ENCODE measurements at places on chromosomes 11 and 22.

GRCh38 chr11:27425814-27426213, 46.8 kb downstream of the LGR4 start:
- no peak for DNase-seq

DNA sequence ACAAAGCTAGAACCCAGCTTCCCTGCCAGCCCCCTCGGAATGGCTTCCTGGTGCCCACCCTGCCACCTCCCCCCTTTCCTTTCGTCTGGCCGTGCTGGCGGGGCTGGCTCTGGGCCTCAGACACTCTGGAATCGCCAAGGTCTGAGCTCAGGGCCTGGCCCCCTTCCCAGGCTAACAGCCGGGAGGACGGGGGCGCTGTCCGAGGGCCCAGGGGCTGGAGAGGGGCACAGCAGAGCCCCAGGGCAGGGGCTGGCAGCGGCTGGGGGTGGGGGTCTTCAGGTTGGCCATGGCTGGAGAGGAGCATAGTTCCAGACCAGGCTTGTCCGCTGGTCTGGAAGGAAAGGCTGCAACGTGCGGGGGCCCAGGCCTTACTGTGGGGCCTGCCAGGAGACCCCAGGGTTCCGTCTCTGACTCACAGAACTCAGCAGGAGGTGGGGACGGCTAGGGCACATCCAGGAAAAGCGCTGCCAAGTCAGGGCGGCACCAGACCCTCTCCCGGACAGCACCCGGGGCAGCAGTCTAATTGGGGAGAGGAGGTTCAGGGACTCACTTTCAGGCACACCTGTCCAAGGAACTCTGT, 861 bp upstream of the LTBP3 start:
- no peak for DNase-seq

GRCh38 chr11:2567026-2567671, 122.3 kb downstream of the KCNQ1 start:
- no peak for DNase-seq

DNA sequence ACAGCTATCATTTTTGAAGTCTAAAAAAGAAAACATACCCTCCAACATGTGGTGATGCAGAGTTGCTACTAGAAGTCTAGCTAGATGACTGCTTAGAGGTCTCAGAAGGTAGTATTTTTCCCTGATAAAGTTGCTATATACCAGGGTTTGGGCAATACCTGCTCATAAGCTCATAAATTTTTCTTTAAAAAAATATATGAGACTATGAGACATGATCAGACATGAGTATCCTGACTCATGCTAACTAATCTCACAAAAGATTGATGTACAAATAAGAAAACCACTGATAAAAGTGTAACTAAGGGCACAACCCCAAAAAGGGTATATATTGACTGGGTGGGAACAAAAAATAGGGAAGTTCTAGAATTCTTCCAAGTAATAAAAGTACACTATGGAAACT, 740.9 kb downstream of the METTL15 start:
- no peak for DNase-seq

GRCh38 chr11:121099885-121100284, 1.2 kb upstream of the TECTA start:
- DNase-seq: no peak

- no peak for DNase-seq
These were observed 4.6 kb downstream of the TECTA start for GRCh38 chr11:121105481-121106195.

DNA sequence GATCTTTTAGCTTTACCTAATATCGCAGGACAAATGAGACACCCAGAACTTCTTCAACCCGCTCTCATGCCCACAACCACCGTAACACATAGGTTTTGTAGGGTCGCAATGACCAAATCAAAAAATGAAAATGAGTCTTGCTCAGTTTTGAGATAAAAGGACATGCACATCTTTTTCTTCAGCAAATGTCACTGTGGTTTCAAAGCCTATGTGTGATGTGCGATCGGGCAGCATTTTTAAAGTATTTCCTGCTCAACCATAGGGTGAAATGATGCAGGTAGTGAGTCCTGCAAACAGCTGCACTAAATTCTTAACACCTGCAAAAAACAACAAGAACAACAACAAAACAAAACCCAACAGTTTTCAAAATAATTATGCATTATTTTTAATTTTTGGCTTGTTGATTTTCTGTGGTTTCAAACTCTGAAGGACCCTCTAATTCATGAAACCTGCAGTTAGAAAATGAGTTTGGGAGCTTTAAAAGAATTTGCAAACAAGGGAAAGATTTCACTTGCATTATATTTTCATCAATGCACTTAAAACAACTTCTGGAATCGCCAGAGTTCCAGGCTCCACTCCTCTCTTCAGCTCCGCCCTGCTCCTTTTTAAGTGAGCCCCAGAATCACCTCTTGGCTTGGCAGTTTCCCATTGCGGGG, 79.4 kb downstream of the PRR5L start:
- no peak for DNase-seq

DNA sequence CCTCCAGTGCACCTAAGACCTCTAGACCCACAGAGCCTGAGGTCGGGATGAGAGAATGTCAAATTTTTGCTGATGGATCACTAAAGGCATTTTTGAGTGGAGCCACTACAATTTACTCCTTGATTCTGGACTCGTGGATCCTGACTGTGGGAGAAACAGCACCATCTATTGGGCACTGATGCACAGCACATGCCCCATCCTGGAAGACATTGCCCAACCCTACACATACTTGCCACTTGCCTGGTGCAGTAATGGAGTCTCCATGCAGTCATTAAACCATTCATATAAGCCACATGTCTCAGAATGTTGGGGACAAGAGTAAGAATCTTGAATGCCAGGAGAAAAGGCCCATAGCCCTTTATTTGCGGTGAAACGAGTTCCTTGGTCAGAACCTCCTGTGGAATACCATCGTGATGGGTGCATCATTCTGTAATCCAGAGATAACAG, 103.9 kb downstream of the GGTLC2 start:
- no peak for DNase-seq

- no peak for DNase-seq
These were observed 22.8 kb downstream of the OSBP2 start for GRCh38 chr22:30717331-30717921.

DNA sequence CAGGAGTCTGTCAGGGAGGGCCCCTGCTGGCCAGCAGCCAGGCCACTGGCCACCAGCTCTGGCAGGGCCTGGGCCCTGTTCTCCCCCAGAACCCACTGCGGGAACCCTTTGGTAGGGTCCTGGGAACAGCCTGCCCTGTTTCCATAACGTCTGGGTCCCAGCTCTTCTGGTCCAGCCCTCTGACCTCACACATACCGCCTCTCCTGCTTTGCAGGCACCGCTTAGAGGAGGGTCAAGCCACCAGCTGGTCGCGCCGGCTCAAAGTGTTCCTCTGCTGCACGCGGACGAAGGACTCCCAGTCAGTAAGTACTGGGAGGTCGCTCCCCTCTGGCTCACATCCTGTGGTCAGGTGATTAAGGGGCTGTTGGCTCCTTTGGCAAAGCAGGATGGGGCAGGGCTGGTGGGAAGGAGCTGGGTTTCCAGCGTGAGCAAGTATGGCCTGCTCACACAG, 26.6 kb upstream of the MYRF start:
- DNase-seq: no peak

DNA sequence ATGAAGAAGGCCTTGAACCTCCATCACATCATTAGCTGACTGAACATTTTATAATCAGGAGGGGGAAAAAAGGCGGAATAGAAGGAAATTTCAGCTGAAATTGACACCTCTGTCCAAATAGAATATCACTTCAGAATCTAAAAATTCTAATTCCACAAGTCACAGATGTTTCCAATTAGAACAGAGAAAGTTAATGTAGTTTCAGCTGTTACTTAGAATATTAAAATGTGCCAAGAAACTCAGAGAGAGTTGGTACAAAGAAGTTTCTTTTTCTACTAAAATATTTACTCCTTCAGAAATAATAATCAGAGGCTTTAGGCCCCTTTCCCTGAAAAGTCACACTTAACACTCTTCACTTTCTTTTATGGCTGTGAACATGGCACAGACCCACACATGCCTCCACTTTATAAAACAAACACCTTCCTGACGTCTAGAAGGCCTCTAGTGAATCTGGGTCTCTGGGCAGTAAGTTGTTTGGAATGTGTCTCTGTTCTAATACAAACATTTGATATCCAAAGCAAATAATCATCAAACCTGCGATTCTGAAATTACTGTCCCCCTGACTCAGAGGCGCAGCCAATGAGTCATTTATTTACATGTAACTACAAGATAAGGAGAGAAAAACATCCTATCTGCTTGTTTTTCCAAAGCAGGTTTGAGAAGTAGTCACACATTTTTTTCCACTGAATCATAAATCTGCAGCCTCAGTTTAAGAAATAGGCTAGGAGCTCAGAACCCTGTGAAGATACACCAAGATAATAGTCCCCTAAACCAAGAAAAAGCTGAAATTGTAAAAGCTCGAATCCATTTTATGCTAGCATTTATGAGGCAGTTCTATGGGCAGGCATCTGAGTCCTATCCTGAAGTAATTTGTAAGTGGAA, 148.4 kb downstream of the ME3 start:
- no peak for DNase-seq

DNA sequence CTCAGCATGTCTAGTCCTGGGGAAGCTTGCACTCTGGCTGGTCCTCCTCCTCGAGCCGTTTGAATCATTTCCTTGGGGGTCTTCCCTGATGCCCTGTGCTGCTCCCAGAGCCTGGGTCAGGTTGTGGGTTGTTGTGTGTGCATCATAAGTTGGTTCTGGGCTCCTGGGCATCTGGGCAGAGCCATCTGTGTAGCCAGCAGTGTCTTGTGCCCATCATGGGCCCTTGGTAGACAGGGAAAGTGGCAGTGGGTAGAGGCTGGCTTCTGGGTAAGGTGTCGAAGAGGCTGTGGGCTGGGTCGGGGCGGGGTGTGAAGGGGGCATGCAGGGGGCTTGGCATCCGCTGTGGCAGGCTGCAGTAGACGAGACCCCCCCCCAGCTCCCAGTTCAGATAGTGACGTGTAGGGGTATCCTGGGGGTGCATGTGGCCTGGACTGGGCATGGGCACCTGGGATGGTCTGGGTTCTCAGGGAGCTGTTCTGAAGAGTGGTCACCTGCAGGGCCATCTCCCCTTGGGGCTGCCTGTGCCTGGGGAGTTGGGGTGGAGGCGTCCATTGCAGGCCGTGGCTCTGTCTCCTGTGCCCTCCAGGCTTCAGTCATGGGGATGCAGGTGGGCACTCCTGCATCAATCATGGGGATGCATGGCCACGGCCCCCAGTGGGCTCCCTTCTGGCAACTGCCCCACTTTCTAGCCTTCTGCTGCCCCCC, 7.2 kb upstream of the TRMT2A start:
- DNase-seq: no peak

DNA sequence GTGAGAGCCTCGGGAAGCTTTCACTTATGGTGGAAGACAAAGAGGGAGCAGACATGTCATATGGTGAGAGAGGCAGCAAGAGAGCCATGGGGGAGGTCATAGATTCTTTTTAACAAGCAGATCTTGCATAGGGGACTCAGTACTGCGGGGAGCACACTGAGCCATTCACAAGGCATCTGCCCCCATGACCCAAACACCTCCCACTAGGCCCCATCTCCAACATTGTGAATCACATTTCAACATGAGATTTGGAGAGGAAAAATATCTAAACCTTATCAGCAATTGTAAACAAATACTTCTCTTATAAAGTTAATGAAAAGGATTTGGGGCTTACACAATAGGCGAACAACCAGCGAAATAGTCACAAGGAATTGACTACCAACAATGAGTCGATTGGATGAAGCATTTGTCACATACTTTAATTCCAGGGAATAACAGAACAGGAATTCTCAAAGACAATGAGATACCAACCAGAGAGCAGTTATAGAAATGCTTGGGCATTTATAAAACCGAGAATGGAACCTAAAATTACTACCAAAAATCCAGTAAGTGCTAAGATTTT, 7.3 kb downstream of the DDI1 start:
- no peak for DNase-seq

DNA sequence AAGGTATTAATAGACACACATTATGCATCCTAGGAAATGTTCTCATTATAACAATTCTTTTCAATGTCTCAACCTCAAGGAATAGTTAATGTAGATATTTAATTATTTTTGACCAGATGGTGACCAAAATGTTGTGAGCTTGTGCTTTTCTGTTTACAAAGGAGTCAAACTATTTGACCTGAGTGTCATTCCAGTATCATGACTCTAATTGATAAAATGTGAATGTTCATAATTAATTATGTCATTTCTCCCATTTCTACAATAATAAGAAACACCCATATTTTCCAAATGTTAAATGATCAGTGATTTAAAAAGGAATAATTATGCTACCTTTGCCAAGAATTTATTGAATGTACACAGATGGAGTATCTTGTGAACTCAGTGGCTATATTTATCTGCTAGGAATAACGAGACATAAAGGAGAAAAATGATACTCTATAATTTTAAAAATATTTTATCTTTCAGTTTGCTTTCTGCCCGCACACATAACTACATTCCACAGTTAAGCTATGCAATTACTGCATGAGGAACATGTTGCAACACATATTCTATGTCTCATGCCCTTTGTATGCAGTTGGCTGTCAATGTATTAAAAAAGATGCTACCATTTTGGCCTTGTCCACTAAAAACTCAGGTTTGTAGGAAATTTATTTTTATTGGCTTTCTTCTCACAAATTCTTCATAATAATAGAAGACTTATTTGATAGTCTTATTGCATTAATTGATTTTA, 376.7 kb upstream of the CCDC179 start:
- DNase-seq: no peak

DNA sequence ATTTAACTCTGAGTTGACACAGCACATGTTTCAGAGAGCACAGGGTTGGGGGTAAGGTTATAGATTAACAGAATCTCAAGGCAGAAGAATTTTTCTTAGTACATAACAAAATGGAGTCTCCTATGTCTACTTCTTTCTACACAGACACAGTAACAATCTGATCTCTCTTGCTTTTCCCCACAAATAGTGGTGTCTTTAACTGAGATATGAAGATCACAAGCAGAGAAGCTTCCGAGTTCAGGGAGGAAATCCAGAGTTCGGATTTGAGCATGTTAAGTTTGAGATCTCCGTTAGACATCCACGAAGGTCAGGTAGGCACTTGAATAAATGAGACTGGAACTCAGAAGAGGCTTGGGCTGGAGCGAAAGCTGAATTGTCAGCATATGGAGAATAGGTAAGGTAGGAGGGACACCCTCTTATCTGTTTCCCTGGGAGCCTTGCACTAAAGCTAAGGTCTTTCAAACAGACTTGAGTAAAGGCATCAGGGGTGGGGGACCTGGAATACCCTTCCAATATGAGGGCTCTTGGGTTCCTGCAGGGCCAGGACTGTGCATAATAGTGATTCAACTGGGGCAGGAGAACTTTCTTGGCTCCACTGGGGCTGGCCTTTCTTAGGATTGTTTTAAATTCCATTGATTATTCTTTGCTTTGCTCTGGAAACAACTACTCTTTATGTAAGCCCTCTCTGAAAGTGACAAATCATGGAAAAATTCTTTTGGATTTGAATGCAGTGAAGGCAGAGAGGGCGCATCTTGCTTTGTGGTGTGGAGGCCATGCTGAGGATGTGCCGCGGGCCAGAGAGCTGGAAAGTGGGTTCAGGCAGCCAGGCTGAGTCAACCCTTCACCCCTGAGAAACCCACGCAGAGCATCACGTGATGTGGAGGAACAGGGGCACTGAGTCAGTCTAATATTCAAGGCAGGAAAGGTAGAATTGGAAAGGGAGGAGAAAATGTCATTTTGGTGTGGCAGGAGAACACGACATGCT, 62.7 kb upstream of the AMPD3 start:
- DNase-seq: no peak

- DNase-seq: no peak
These were observed 35.3 kb downstream of the IL18 start for GRCh38 chr11:112128483-112129121.
